Lung (tissue), 17 donors: ENCODE measurements at places on chromosomes 11 and 22. TPM values are rescaled to one million over a fixed set of nuclear protein-coding genes. Genes with fewer than 3 reads are reported as not detected.

DNA sequence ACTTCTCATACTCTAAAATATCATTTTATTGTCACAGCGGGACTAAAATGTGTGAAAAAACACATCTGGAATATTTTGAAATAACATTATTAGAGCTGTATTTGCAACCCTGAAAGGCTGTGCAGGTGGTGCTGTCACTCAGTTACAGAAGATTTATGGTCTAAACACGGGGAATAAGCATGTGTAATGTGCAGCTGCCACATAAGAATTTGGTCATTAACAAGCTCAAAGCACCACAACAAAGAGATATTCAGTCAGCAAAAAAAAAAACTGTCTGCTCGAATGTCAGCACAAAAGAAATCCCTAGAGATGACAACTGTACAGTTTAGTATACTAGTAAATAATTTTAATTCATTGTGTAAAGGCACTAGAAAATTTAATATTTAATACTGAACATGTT, 31.3 kb downstream of the TMEM123 start:
- H3K27me3 ChIP-seq = no peaks in the 10 kb centered on the region
- no peak for DNase-seq
- H3K27ac ChIP-seq = no peak overlapping the region
- H3K4me1 ChIP-seq = peaks cover 2% of the 10 kb centered on the region

The IRAG1 gene
- 16.1 TPM for total RNA-seq

The TRPM5 gene
- total RNA-seq = 0.20 TPM

The FOLR1 gene
- total RNA-seq = 182 TPM

DNA sequence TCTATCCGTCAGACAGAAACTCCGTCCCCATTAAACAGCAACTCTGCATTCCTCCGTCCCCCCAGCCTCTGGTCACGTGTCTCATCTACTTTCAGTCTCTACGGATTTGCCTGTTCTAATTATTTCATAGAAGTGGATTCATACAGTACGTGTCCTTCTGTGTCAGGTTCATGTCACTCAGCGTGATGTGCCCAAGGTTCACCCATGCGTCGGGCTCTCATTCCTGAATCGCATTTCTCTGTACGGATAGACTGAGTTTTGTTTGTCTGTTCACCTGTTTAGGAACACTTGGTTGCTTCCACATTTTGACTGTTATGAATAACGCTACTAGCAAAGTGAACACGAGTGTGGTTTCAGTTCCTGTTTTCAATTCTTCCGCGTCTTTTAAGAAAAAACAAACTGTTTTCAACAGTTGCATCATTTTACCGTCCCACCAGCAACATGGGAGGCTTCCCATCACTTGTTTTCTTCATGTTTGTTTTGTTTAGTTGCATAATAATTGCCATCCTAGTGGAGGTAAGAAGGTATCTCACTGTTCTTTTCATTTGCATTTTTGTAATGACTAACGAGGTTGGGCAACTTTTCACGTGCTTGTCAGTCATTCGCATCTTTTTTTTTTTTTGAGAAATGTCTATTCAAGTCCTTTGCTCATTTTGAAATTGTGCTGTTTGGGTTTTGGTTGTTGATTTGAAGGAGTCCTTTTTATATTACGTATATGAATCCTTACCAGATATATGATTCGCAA, 8.9 kb upstream of the NLRP6 start:
- H3K4me1 ChIP-seq = peaks cover 7% of the 10 kb centered on the region
- DNase-seq = peak; percentile 41
- H3K4me3 ChIP-seq = peak overlapping the region; percentile 24

DNA sequence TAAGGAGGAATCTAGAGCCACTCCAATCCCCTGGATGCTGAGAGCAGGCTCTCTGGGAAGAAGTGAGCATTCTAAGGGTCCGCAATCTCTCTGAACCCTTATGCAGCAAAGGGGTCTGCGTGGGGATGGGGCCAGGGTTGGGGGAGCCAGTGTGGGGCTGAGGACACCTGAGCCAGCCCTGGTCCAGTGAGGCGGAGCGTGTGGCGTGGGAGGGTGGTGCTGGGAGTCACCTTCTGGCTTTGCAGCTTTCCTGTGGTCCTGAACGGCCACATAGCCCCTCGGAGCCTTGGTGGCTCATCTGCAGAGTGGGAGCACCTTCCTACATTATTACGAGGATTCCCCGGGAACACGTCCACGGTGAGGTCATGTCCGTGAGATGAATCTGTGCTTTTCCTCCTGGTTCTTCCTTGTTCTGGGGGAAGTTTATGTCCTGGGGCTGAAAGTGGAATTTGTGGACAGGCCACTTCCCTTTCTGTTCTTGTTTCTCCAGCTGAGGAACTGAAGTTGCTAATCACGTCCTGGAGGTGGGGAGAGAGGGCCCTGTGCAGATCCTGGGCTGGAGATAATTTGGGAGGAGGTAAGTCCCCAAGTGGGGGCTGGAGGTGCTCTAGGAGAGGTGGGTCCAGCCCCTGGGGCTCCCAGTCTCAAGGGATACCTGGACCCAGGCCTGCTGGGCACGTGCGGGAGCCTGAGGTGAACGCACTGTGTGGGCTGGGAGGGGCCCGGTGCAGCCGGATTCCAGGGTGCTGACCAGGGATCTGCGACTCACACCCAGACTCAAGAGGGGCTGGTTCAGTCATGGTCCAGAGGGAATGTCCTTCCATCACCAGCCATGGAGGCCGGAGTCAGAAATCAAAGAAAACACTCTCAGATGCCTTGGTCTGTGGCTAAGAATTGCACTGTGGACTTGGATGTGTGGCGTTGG, 6.1 kb downstream of the MRGPRE start:
- peaks cover 4% of the 10 kb centered on the region for H3K27me3 ChIP-seq
- no peak overlapping the region for H3K27ac ChIP-seq
- H3K36me3 ChIP-seq = no peaks in the 10 kb centered on the region
- H3K4me3 ChIP-seq = no peak overlapping the region
- H3K4me1 ChIP-seq = peaks cover under 1% of the 10 kb centered on the region

The C11orf16 gene
- total RNA-seq = 8.4 TPM

The UBE2L6 gene
- total RNA-seq = 97.1 TPM

DNA sequence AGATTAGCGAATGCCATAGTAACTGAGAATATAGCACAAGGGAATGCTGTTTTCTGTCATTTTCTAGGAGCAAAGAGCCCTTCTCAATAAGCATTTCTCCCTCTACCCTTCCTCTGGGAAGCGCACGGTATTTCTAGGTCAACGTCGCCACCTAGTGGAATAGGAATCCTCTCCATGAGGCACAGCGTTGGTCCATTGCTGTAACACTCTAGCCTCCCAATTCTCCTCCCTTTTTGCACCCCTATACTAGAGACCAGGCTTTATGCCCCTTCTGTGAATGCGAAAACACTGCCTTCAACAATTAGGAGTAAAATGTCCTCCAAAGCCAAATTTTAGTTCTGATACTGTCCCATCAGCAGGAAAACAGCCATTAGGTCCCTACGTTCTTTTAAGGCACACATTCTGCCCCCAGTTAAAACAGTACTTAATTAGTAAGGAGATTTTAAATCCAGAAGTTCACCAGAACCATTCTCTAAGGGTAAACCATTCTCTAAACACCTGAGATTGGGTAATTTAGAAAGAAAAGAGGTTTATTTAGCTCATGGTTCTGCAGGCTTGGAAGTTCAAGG, 12.8 kb upstream of the HYLS1 start:
- no peak overlapping the region for H3K4me3 ChIP-seq
- DNase-seq = peak; percentile 88
- H3K4me1 ChIP-seq = no peaks in the 10 kb centered on the region
- no peak overlapping the region for H3K27ac ChIP-seq
- H3K27me3 ChIP-seq = no peaks in the 10 kb centered on the region
- no peaks in the 10 kb centered on the region for H3K36me3 ChIP-seq

DNA sequence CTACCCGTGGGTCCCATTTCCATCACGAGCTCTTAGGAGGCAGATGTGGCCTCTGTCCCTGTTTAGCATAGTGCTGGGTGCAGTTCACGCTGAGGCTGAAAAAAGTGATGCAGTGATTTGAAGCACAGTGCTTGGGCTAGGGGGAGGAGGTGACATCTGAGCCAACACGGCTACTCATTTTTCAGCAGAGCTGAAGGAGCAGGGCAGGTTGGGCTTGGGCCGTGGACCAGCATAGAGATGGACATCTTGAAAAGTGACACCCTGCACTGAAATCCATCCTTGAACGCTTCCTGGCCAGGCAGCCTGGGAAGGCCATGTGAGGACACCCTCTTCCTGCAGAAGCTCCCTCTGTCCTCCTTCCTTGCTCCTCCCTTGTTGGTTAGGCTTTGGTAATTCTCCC, 66.4 kb downstream of the ADAMTS15 start:
- no peak for DNase-seq
- no peaks in the 10 kb centered on the region for H3K36me3 ChIP-seq
- no peaks in the 10 kb centered on the region for H3K27me3 ChIP-seq

GRCh38 chr11:9692691-9693090, 28.8 kb downstream of the SWAP70 start:
- no peaks in the 10 kb centered on the region for H3K27me3 ChIP-seq
- peaks cover 8% of the 10 kb centered on the region for H3K36me3 ChIP-seq
- no peak overlapping the region for H3K27ac ChIP-seq
- no peak overlapping the region for H3K4me3 ChIP-seq

GRCh38 chr11:69393865-69394233, 87.6 kb upstream of the LINC01488 start:
- H3K4me3 ChIP-seq = no peak overlapping the region
- no peaks in the 10 kb centered on the region for H3K27me3 ChIP-seq
- DNase-seq = no peak
- no peak overlapping the region for H3K27ac ChIP-seq
- peaks cover 31% of the 10 kb centered on the region for H3K4me1 ChIP-seq

- DNase-seq = no peak
- no peak overlapping the region for H3K4me3 ChIP-seq
- H3K4me1 ChIP-seq = peaks cover 1% of the 10 kb centered on the region
- H3K36me3 ChIP-seq = no peaks in the 10 kb centered on the region
These were observed 169.9 kb downstream of the COMMD9 start for GRCh38 chr11:36119300-36119699.

GRCh38 chr22:39117585-39118191, 20.6 kb downstream of the APOBEC3H start:
- no peaks in the 10 kb centered on the region for H3K36me3 ChIP-seq
- DNase-seq = peak; percentile 40
- no peak overlapping the region for H3K27ac ChIP-seq
- H3K27me3 ChIP-seq = peaks cover 25% of the 10 kb centered on the region
- no peak overlapping the region for H3K4me3 ChIP-seq

DNA sequence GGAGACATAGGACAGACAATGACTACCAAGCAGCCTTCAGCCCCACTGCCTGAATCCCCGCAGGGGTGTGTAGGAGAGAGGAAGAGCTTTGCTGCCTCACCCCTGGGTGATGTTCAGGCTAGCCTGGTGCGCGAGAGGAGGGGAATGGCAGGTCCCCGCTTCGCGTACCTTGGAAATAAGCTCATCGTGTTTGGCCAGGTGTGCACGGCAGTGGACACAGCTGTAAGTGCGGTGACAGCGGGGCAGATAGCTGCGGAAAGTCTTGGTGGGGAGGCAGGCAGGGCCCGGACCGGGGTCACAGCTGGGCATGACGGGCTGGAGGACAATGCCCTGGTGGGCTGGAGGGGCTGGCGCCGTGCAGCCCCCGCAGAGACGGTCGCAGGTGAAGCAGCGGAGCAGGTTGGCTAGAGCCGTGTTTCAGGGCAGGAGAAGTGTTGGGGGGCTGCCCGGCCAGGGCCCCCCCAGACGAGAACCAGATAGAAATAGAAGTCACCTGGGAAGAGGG, 2.9 kb downstream of the YPEL4 start:
- no peak overlapping the region for H3K27ac ChIP-seq
- H3K4me1 ChIP-seq = peaks cover 44% of the 10 kb centered on the region
- no peak overlapping the region for H3K4me3 ChIP-seq
- H3K36me3 ChIP-seq = peaks cover 7% of the 10 kb centered on the region
- no peak for DNase-seq

- H3K27me3 ChIP-seq = no peaks in the 10 kb centered on the region
- no peaks in the 10 kb centered on the region for H3K4me1 ChIP-seq
- H3K4me3 ChIP-seq = no peak overlapping the region
- no peaks in the 10 kb centered on the region for H3K36me3 ChIP-seq
- no peak for DNase-seq
- no peak overlapping the region for H3K27ac ChIP-seq
These were observed 15.3 kb upstream of the RAB30 start for GRCh38 chr11:83087035-83087434.

GRCh38 chr11:57487021-57487778, 26.9 kb downstream of the RTN4RL2 start:
- H3K4me3 ChIP-seq = no peak overlapping the region
- peaks cover 8% of the 10 kb centered on the region for H3K36me3 ChIP-seq
- peaks cover 7% of the 10 kb centered on the region for H3K27me3 ChIP-seq
- peaks cover 12% of the 10 kb centered on the region for H3K4me1 ChIP-seq
- DNase-seq = no peak

GRCh38 chr11:13955971-13956421, 6.5 kb upstream of the SPON1 start:
- H3K36me3 ChIP-seq = no peaks in the 10 kb centered on the region
- no peak overlapping the region for H3K4me3 ChIP-seq
- no peaks in the 10 kb centered on the region for H3K27me3 ChIP-seq

The ART1 gene
- total RNA-seq = 0.80 TPM

DNA sequence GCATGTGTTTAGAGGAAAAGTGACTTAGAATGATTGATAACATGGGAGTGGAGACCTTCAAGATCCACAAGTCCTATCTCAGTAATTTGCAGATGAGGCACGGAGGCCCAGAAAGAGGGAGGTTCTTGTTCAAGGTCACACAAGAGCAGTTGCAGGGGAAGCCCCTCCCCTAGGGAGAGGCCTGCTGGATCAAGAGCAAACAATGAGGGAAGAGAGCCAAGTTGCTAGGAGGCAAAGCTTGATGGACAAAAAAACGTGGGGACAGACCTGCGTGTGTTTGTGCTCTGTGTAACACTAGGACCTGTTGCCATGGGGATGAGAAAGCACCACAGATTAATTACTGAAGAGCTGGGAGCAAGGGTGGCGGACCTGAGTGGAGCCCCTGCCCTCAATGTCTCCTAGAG, 6.4 kb upstream of the MFRP start:
- H3K27ac ChIP-seq = peak overlapping the region; percentile 73
- H3K36me3 ChIP-seq = no peaks in the 10 kb centered on the region
- DNase-seq = peak; percentile 89
- H3K4me3 ChIP-seq = no peak overlapping the region
- H3K27me3 ChIP-seq = no peaks in the 10 kb centered on the region

DNA sequence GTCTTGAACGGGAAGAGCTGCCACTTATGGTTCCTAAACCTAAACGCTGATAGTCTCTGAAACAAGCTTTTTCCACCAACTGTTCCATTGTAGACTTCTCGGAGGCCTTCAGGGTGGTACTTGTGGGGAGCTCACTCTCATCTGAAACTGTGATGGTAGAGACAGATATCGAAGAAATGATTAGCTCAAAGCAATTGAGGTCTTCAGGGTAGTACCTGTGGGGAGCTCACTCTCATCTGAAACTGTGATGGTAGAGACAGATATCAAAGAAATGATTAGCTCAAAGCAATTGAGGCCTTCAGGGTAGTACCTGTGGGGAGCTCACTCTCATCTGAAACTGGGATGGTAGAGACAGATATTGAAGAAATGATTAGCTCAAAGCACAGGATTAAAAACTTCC, 175.7 kb downstream of the SWAP70 start:
- DNase-seq = no peak
- H3K4me3 ChIP-seq = no peak overlapping the region
- H3K4me1 ChIP-seq = no peaks in the 10 kb centered on the region
- H3K27me3 ChIP-seq = no peaks in the 10 kb centered on the region
- peaks cover 5% of the 10 kb centered on the region for H3K36me3 ChIP-seq

The AP2A2 gene
- total RNA-seq = 93.2 TPM
